Posterior vena cava (tissue), 2 donors: ENCODE measurements at places on chromosomes 4 and X.
A peak's percentile ranks its signal among the peaks of the same experiment; 100 is the strongest.

DNA sequence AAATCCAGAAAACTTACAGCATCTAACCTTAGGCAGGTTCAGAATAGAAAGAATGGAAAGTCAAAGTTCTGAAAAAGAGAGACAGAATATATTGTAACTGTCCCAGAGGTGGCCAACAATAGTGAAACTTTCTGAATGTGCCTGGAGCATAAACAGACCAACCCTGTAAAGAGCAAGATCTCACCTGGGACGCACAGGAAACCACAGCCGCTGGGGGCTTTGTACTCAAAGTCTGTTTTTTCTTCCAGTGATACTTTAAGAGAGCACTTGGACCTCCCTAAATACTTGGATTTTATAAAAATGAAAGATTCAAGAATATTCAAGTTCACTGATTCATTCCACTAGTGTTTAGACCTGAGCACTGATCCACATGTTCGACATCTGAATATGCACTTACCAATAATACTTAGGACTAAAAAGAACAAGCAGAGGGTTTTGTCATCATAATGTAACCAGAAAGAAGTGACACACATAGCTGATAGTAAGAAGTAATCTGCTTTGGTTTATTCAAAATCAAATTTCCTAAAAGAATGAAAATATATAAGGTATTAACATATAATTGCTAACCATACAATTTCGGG, 35.3 kb downstream of the ARAP2 start:
- no peak for DNase-seq

DNA sequence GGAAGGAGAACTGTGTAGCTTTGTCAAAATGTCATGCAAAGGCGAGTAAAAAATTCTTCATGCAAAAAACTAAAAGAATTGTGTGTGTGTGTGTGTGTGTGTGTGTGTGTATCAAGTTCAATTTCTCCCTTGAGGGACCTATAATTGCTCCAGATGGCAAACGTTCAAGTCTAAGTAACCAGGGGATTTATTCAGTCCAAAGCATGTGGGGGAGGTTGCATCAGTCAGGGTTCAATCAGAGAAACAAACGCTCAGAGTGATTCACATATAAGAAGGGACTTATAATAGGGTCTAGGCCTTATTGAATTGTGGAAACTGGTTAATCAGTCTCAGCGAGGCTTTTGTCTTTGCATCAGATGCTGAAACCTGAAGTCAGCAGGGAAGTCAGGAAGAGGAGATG, 5.0 kb downstream of the DCAF8L1 start:
- no peak for DNase-seq

DNA sequence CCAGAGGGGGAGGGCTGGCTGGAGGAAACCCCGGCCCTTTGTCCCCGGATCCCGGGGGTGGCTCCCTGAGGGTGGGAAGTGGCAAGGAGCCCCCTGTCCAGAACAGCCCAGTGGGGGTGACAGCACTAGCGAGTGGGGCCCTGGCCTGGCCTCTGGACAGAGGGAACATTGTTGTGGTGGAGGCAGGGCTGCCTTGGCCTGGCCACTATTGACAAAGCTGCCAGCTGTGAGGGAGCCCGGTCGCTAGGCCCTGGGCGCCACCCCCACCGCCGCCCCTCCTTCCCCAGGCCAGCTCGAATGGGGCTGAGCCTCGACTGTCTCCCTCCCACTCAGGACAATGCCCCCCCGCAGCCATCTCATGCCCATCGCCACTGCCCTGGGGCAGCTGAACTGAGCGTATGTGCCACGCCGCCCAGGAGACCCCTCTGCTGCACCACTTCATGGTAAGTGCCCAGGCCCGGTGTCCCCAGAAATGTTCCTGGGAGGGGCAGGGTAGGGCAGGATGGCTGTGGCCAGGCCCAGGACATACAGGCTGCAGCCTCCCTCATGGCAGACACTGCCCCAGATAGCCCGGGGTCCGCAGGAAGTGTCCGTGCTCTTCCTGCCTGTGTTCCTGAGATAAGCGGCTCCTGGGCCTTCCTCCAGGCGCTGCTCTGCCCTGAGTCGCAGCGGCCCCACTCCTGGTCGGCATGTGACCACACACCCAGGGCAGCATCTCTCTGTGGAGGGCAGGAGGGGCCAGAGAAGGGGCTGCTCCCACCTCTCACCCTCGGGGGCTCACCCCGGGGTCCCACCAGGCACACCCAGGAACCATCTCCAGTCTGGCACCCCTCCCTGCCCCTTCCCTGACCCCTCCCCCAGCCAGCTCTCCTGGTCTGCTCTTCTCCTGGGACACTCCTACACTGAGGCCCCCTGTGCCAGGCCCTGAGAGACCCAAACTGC, 1.4 kb downstream of the PLXNB3 start:
- DNase-seq, result peak; percentile 81

DNA sequence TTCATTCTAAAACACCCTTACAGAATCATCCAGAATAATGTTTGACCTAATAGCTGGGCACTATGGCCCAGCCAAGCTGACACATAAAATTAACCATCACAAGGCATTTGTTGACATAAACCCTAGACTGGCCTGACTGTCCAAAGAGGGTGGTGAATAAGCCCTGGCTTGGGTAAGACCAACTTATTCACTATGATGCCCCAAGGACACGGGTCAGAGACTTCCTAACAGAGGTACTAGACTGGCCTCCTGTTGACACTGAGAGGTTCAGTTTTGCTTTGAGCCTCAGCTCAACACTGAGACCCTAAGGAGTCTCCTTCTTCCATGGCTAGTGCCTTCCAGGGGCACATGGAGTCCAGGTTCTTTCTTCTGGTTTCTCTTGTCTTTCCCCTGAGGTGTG, 21.3 kb downstream of the FGF2 start:
- DNase-seq, result no peak

DNA sequence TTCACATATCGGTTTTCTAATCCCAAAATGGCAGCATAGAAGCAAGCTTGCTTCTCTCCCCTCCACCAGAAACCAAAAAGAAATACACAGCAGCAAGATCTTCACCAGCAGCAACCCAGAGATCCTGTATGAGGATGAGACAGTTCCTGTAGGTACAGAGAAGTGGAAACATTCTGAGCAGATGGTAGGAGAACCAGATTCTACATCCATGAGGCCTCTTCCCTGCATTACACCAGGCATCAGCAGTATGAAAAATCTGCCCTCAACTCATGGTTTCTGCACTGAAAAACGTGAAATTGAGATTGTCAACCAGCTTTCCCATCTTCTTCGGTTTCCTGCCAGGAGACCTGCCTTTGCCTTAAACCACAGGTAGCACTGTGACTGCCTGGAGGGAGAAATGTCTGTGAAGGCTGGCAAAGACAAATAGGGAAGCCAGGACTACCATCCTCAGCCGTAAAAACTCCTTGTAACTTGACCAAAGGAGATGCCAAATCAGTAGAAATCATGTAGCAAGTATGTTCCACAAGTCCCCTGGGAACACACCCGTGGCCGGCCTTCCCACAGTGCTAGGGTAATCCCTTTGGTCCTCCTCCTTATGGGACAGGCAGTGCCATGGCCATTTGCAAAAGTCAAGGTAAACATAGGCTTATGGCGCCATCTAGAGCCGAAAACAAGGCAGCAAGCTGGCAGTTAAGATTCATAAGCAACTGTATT, 24.0 kb upstream of the MTHFD2L start:
- peak; percentile 87 for DNase-seq

- DNase-seq, result no peak
Measured at GRCh38 chr4:174023641-174024040, 259.8 kb downstream of the FBXO8 start.

GRCh38 chr4:94076498-94076897, 131.2 kb upstream of the SMARCAD1 start:
- DNase-seq, result no peak

GRCh38 chr4:80294206-80294605, 27.7 kb downstream of the FGF5 start:
- DNase-seq, result no peak

DNA sequence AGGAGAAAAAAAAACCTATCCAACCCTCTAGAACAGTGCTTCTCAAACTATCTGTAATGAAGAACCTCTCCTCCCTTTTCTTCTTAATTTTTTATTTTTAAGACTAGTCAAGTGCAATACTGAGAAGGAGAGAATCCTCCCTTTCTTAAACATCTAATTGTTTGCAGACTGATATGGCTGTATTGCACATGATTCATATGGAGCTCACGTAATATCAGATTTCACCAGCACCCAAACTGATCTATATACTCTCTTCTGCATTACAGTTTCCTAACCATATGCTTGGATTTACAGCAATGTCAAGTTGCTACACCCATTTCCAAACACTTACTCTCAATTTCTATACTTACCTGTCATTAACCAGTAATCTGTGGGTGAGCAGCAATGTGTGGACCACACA, 9.5 kb downstream of the PRMT9 start:
- DNase-seq, result no peak

DNA sequence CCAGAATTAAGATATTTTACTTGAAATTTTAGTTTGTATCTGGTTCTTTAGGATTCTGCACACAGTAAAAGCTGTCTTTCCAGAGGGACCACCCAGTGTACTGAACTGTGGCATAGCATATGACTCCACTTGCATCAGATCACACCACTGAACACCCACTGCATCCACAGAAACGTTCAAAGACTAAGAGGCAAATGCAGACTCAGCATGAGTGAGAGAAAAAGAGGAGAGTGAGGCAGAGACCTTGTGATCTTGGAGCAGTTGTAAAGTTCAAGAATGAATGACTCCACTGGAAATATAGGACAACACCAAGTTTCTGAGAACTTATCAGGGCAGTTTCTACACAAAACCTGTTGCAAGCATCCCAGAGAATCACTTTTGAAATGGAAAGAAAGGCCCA, 20.8 kb downstream of the PRDM5 start:
- no peak for DNase-seq

DNA sequence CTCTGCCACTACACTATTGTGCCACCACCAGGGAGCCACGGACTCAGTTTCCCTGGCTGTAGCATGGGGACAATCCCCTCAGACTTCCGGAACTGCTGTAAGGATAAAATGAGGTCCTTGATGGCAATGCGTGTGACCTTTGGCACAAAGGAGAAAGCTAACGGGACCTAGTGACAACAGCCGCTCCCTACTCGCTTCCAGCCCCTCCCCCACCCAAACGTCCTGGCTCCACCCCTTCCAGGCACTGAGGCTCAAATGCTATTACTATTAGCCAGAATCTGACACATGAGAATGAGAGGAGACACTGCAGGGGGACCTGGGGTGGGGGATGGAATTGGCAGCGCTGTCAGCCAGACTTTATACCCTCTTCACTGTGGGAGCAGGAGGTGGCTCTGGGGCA, 5.4 kb upstream of the DUSP9 start:
- peak; percentile 20 for DNase-seq

- DNase-seq, result no peak
Measured at GRCh38 chr4:184457535-184458249, 16.7 kb downstream of the IRF2 start.

DNA sequence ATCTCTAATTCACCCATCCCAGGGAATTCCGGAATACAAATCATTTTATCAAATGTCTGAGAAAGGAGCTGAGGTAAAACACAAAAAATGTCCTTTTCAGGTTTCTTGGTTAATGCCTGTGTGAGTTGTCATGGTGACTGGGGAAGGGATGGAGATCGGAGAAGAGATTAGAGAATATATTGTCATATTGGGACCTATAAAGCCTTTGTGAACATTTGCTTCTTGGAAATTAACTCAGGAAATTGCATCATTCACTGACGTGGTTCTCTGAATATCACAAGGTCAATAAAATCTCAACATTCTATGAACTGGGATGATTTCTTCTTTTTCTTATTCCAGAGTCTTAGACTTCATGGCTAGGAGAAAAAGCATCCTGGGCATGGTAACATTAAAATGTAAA, 174.8 kb upstream of the GLRA2 start:
- no peak for DNase-seq

- DNase-seq, result no peak
Measured at GRCh38 chr4:5552451-5552850, 155.9 kb downstream of the EVC2 start.

DNA sequence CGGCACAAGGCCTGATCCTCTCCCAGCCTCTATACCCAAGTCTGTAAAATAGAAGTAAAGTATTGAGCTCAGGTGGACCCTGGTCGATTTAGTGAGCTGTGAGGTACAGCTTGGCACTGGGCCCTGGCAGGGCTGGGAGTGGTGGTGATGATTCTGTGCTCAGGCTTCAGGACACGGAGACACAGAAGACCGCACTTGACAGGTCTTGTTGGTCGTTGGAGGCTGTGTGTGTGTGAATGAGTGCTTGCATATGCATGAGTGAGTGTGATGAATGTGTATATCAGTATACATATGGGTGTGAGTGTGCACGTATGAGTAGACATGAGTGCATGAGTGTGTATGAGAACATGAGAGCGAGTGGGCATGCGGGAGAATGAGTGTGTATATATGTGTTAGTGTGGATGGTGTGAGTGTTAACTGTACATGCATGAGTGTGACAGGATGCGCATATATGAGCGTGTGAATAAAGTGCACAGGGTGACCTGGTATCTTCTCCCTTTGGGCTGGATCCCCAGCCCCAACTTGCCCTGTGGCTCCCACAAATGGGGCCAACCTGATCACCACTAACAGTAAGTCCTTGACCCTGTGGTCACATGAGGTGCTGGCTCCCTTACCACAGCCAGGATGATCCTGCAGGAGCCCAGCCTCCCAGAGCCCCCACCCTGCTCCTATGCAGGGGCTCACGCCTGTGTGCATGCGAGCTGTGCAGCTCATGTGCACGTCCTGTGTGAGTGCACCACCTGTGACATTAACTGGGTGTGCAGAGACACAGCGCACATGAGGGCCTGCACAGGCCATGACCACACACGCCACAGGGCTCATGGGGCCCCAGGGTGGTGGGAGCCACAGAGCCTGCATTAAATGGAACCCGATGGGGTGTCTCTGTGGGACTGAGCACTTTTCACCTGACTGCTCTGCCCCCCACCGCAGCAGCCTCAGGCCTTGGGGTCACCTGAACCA, 20.8 kb downstream of the SH3BP2 start:
- no peak for DNase-seq

DNA sequence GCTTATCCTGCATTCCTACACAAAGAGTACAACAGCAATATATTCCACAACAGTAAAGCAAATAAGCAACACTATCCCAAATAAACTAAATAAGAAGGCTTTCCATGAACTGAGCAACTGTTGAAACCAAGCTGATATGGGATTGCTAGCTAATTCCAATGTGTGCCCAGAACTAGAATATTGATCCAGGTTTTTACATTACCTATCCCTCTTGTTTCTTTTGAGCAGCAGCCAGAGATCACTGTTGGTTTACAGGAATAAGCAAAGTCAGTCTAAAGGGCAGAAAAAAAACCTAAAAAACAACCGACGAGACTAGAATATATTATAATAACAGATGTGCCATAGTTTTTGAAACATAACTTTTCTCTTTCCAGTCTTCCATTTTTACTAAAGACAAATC, 22.4 kb upstream of the ADH4 start:
- DNase-seq, result no peak

GRCh38 chrX:63661676-63662075, 123.3 kb downstream of the ARHGEF9 start:
- no peak for DNase-seq

GRCh38 chr4:82124365-82124764, 249.4 kb downstream of the HNRNPD start:
- no peak for DNase-seq

- DNase-seq, result peak; percentile 93
Measured at GRCh38 chr4:51843309-51844152, 578 bp downstream of the DCUN1D4 start.

DNA sequence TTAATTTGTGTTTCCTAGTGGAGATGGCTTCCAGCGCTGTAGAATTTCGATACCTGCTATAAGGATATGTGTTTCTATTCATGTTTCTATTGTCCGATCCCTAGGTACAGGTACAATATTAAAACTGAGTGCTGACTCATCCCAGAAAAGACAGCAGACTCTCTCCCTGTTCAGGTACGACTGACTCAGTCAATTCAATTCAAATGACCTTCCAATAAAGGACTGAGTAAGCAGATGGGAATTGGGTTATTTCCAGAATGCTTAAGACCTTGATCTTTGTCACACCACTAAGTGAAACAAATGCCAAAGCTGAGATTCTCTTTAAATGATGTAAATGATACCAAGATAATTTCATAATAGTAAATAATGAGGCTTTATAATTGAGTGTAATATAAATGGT, 1596.9 kb downstream of the RPA4 start:
- DNase-seq, result no peak
